H9 (cell line): ENCODE measurements at places on chromosomes 5 and 9. TPM values are rescaled to one million over a fixed set of nuclear protein-coding genes. Genes with fewer than 3 reads are reported as not detected.

KCTD16 gene
- 0.09 and 0.11 TPM in 2 replicates for total RNA-seq

BSPRY gene
- total RNA-seq = 4.5 and 5.1 TPM in 2 replicates

PLAC8L1 gene
- 0.52 and 0.64 TPM in 2 replicates for total RNA-seq

UBE2QL1 gene
- 0.11 and 0.15 TPM in 2 replicates for total RNA-seq

SLC6A7 gene
- not detected in 2 replicates for total RNA-seq

TGFBI gene
- total RNA-seq = 3.2 and 4.7 TPM in 2 replicates

SYK gene
- 7.9 and 8.0 TPM in 2 replicates for total RNA-seq

NR6A1 gene
- 98.9 and 99.3 TPM in 2 replicates for total RNA-seq

GPR151 gene
- not detected in 2 replicates for total RNA-seq

CDC20B gene
- 0.18 and 0.26 TPM in 2 replicates for total RNA-seq

ANKRD18A gene
- total RNA-seq = 11.8 and 14.4 TPM in 2 replicates

PCDHB12 gene
- 2.3 and 3.1 TPM in 2 replicates for total RNA-seq

WDR31 gene
- total RNA-seq = 0.59 and 0.72 TPM in 2 replicates

TPPP gene
- 0.44 and 0.48 TPM in 2 replicates for total RNA-seq

FOXD4L4 gene
- 0.26 TPM in 1 of 2 replicates, not detected in the other for total RNA-seq

VLDLR gene
- total RNA-seq = 16.6 and 19.1 TPM in 2 replicates

BRINP1 gene
- 12.4 and 14.0 TPM in 2 replicates for total RNA-seq

GPX8 gene
- total RNA-seq = 37.9 and 38.3 TPM in 2 replicates

VDAC1 gene
- 206 and 208 TPM in 2 replicates for total RNA-seq

HTR4 gene
- not detected in 2 replicates for total RNA-seq

PCDHB3 gene
- 2.0 and 2.3 TPM in 2 replicates for total RNA-seq

QRFP gene
- not detected in 2 replicates for total RNA-seq

ASPN gene
- total RNA-seq = not detected in 2 replicates

GABRA1 gene
- total RNA-seq = not detected in 2 replicates

EPB41L4A gene
- total RNA-seq = 4.8 and 4.9 TPM in 2 replicates

SEC24A gene
- 30.4 and 31.4 TPM in 2 replicates for total RNA-seq

KCNMB1 gene
- total RNA-seq = 0.22 and 0.28 TPM in 2 replicates

STK32A gene
- 0.99 and 1.3 TPM in 2 replicates for total RNA-seq

ADGRD2 gene
- total RNA-seq = 1.2 and 1.5 TPM in 2 replicates

ANKRA2 gene
- 6.6 and 8.9 TPM in 2 replicates for total RNA-seq

TMEM141 gene
- total RNA-seq = 55.2 and 58.9 TPM in 2 replicates

IFNA2 gene
- total RNA-seq = not detected in 2 replicates

POU5F2 gene
- total RNA-seq = 0.11 and 0.22 TPM in 2 replicates

TERT gene
- total RNA-seq = 13.3 and 15.5 TPM in 2 replicates

SLCO6A1 gene
- 0.46 and 0.77 TPM in 2 replicates for total RNA-seq

FCN2 gene
- not detected in 2 replicates for total RNA-seq

F12 gene
- total RNA-seq = 2.3 and 3.5 TPM in 2 replicates

CCL27 gene
- 0.28 and 1.0 TPM in 2 replicates for total RNA-seq

ADRB2 gene
- total RNA-seq = 0.26 TPM in 2 replicates

ASS1 gene
- 118 and 122 TPM in 2 replicates for total RNA-seq

GRXCR2 gene
- not detected in 2 replicates for total RNA-seq

TMEM252 gene
- total RNA-seq = not detected in 2 replicates

C5 gene
- total RNA-seq = 0.20 and 0.74 TPM in 2 replicates

FOXD4 gene
- total RNA-seq = 0.20 and 0.22 TPM in 2 replicates

PIP5KL1 gene
- 9.0 and 11.6 TPM in 2 replicates for total RNA-seq

MYMK gene
- not detected in 2 replicates for total RNA-seq

CAMLG gene
- 33.1 and 34.5 TPM in 2 replicates for total RNA-seq
